Activated CD4-positive, alpha-beta T cell treated with anti-CD3 and anti-CD28 coated beads, Interleukin-10, Interleukin-2, amounts not matched to agents 100 ng/mL and 50 ng/mL, durations not matched to agents 16 hours and 8 hours (primary cell): ENCODE measurements at places on chromosomes 16 and 17.
A peak's percentile ranks its signal among the peaks of the same experiment; 100 is the strongest.

- no peak for DNase-seq
These were observed 69.6 kb downstream of the PLXDC1 start for GRCh38 chr17:39081851-39082250.

GRCh38 chr17:79978548-79978855 is 57.2 kb downstream of the TBC1D16 start:
- no peak for DNase-seq

- DNase-seq, result no peak
These were observed 38.1 kb downstream of the IRX5 start for GRCh38 chr16:54968784-54969183.

- DNase-seq, result no peak
These were observed 10.1 kb downstream of the DNAAF1 start for GRCh38 chr16:84155226-84155625.

DNA sequence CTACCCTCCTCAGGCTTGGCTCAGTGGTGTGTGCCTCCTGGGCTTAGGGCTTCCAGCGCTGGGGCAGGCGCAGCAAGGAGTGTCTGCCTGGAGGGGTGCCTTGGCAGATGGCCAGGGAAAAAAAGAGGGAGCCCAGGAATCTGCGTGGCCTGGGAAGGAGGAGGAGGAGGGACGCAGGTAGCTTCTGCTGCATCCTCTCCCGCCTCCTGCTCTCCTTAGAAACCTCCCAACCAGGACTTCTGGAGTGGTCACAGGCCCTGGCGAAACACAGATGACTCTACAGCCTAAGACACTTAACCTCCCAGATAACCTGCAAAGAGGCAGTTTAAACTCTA is 7.3 kb upstream of the BCAR1 start:
- no peak for DNase-seq

DNA sequence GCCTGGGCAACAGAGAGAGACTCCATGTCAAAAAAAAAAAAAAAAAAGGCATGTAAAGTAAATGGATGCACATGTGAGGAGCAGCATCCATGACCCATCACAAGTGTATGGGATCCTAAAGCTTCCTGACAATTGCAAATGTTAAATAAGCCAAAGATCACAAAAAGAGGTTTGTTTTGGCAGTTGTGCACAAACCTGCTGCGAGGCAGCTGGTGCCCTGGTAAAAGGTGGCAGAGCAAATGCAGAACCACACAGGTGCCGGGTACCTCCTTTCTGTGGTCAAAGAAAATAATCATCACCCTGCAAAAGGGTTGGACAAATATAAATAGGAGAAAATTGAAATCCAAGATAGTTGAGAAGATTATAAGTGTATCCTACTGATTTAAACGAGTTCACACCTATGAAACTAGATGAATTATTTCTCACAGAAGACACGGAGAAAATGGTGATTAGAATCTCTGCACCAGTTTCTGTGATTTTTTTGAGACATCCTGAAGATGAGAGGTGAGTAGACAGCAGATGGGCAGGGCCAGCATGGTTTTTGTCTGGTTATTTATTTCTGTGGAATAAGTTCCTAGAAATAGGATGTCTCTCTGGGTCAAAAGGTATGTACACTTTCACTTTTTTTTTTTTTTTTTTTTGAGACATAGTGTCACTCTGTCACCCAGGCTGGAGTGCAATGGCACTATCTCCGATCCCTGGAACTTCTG is 291.3 kb downstream of the CDH13 start:
- DNase-seq, result no peak

- DNase-seq, result no peak
These were observed 357.9 kb upstream of the ZFHX3 start for GRCh38 chr16:73405851-73406250.

GRCh38 chr16:30967795-30968194 is 10.2 kb downstream of the SETD1A start:
- DNase-seq, result no peak

GRCh38 chr16:10688291-10688690 is 6.4 kb downstream of the TEKT5 start:
- DNase-seq, result no peak

- no peak for DNase-seq
These were observed 71.8 kb upstream of the MRTFB start for GRCh38 chr16:13999071-13999894.

DNA sequence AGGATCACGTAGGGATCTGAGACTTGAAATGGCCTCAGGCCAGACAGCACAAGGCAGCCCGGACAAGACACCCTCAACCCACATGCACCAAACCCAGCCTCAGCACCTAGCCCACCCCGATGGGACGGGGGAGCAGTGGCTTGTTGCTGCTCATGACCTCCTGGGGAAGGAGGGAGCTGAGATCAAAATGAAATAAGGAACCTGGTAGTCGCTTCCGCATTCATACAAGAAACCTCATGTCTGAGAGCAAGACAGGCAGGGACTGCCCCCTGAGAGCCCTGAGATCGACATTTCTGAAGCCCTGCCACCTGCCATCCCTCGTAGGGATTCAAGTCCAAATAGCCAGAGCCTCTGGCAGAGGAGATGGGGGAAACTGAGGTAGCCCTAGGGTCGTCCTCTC is 5.7 kb upstream of the CEP131 start:
- no peak for DNase-seq

DNA sequence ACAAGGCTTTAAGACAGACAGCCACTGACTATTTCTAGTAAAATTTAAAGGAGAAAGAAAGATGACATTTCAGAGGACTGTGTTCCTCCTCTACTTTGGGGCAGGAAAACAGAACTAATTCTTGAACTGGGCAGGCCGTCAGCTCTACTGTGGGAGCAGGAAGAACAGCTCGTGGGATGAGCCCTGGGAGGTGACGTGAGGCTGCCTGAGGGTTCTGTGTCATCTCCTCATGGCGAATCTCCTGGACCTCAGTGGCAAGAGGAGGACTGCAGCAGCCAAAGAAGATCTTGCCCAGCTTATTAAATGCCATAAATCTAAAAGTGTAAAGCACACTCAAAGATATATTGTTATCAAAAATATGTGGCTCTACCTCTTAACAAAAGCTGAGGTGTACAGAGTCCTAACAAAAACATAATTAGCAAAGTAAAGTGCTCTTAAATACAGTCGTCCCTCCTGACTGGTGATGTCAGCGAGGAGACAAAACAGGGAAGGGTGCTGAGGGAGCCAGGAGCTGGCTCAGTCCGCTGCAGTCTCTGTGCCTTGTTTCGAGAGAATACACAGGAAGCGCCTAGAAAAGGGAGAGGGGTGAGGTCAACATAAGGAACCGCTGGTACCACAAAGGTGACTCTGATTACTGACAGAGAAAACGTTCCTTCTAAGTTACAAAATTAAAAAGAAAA is 58.0 kb downstream of the CREBBP start:
- DNase-seq, result peak; percentile 23

- DNase-seq, result no peak
These were observed 120.6 kb downstream of the XYLT1 start for GRCh38 chr16:17350207-17350606.

DNA sequence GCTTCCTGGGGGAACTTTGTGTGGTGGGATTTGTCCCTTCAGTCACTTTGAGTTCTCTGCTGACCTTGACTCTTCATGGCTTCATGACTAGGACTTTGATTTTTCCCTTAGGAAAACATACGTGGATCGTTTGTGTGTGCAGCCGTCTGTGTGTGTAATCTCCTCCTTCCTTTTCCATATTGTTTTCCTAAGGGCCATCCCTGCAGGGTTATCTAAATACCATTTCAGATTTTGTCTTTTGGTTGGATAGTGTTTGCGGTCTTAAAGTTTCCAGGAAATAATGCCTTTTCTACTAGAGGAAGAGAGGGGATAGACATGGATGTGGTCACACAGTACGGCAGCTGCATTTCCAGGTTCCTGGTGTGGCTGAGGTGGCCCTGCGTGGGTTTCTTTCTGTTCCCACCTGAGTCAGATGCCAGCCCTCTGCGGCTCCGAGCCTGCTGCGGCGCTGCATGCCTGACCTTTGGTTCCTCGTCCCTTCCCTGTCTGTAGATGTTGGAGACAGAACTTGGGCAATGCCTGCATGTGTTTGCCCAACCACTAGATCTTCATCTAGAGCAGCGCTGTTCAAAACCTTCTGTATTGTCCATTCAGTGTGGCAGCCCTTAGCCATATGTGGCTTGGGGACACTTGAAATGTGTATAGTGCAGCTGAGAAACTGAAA is 72.0 kb upstream of the LGALS9 start:
- DNase-seq, result no peak

DNA sequence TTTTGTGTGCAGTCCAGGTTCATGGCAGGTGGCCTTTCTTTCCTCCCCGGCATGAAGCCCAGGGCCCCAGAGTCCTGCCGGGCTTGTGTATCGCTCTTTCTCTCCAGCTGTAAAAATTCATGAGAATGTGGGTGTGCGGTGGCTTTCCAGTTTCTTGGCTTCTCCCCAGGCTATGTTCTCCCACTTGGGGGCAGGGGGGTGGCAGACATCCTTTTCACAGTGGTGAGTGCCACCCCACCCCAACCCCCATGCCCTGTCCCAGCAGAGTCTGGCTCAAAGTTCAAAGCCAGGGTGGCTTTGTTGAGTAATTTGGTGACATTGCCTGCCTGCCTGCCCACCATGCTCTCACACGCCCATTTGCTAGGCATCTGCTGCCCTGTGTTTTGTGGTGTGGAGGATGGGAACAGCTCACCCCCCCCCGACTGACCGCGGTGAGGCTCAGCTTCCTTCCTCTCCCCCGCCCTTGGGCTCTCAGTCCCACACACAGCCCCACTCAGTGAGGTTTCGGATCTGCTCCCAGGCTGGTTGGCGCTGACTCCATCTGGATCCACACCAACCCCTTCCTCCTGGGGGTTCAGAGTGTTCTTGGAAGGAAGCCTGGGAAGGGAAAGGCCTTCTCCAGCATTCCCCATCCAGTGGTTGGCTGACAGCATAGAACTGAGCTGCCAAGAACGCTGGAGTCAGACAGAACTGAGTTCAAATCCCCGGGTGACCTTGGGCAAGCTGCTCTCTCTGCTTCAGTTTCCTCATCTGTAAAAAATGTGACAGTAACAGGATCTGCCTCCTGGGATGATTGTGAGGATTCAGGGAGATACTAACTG is 36.0 kb downstream of the CHD9 start:
- peak; percentile 26 for DNase-seq

GRCh38 chr17:34616148-34616547 is 36.8 kb downstream of the TMEM132E start:
- DNase-seq, result no peak

- DNase-seq, result no peak
These were observed 19.0 kb upstream of the NBR1 start for GRCh38 chr17:43151880-43152456.

DNA sequence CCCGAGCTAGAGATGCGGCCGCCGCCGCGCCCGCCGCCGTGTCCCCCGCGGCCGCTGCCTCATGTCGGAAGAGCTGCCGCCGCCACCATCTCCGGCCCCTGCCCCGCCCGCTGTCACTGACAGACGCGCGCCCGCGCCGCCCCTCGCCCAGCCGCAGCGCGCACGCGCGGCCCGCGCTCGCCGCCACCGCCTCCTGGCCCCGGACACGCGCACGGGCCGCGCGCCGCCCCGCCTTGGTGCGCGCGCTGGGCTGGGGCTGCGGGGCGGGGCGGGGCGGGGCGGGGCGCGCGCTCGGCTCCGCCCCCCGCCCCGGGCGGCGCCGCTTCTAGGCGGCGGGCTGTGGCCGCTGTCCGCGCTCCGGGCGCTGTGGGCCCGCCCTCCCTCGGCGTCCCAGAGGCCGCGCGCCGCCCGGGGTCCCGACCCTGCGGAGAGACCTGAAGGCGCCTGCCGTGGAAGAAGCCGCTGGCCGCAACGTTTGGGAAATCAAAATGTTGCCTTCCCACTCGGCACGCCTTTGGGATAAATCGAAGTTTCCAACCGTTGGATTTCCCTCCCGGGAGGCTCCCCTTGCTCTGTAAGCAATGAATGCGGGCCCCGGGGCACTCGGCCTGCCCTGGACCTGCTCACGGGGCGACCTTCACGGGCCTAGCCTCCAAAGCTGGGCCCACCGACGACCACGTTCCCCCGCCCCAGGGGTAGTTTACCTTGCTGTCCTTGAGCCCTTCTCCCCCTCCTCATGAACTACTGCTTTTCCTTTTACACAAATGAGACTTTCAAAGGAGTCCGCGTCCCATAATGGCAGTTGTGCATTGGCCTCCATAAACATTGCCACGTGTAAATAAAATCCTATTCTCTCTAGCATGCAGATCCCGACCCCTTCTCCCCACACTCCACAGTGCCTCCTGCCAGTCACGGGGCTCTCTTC is at the start of gene ADCY9:
Gene ADCY9 (minus strand): TSS at position 118 of the 925 bp plus-strand sequence. CDS start 1,000 bp downstream, outside the sequence.
- DNase-seq, result peak; percentile 84

DNA sequence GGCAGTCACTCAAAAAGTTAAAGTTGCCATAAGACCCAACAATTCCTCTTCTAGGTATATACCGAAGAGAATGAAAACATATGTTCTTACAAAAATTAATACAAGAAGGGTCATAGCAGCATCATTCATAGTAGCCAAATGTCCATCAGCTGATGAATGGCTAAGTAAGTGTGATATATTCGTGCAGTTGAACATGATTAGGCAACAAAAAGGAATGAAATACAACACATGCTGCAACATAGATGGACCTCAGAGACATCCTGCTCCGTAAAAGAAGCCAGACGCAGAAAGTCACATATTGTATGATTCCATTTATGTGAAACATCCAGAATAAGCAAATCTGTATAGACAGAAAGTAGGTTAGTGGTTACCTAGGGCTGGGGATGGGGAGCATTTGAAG is 229.4 kb upstream of the CACNG5 start:
- DNase-seq, result no peak

- DNase-seq, result no peak
These were observed 41.8 kb downstream of the TNRC6C start for GRCh38 chr17:78000341-78000740.

- no peak for DNase-seq
These were observed 603.4 kb upstream of the CDH11 start for GRCh38 chr16:65725156-65725845.

GRCh38 chr17:38881600-38882191 is 11.8 kb downstream of the LASP1 start:
- DNase-seq, result peak; percentile 28

- peak; percentile 63 for DNase-seq
These were observed 63.6 kb downstream of the SCNN1B start for GRCh38 chr16:23365602-23366240.

GRCh38 chr16:17224879-17225281 is 245.9 kb downstream of the XYLT1 start:
- peak; percentile 56 for DNase-seq

DNA sequence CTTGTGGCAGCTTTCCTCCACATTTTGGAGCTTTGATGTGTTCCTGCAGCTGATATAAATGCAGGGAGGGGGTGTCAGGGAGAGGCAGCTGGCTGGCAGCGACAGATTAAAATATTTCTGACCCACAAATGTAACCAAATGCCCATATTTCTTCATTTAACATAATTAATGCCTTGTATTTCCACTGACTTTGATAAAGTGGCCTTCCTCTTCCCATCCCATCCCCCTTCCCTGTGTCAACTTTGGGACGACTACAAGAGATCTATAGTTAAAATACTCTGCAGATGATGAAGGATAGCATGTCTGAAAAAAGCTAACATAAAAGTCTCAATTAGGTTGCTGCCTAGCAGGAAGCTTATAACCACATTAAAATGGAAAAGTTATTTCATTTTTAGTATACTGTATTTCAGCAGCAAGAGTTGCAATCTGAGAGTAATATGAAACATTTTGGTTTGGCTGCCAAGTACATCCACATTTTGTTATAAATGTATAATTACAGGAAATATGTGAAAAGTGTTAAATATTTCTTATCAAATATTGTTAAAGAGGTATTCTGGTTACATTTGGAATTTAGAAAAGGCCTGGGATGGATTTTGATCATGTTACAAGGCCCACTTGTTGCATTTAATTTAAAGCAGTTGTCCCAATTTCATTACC is 238.7 kb upstream of the TBX2 start:
- DNase-seq, result no peak
